ENCODE measurements at places on chromosomes 7 and 10.

- no peak for DNase-seq
Observed at GRCh38 chr10:89242345-89242684, 9.3 kb downstream of the LIPA start.

- no peak for DNase-seq
Observed at GRCh38 chr7:91306266-91306665, 42.0 kb downstream of the FZD1 start.

GRCh38 chr7:128106821-128107220 is 75.6 kb upstream of the LRRC4 start:
- DNase-seq = no peak

- DNase-seq = no peak
Observed at GRCh38 chr7:127799535-127800305, 147.7 kb downstream of the SND1 start.

- no peak for DNase-seq
Observed at GRCh38 chr10:37957841-37958240, 18.6 kb downstream of the ZNF25 start.

DNA sequence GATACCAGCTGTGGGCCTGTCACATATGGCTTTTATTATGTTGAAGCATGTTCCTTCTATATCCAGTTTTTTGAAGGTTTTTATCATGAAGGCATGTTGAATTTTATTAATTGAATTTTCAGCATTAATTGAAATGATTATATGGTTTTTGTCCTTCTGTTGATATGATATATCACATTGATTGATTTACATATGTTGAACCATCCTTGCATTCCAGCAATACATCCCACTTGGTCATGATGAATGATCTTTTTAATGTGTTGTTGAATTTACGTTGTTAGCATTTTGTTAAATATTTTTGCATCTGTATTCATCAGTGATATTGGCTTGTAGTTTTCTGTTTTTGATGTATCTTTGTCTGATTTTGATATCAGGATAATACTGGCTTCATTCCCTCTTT is 21.2 kb downstream of the PRSS37 start:
- DNase-seq = no peak

- no peak for DNase-seq
Observed at GRCh38 chr7:30476459-30477145, 2.0 kb downstream of the NOD1 start.

DNA sequence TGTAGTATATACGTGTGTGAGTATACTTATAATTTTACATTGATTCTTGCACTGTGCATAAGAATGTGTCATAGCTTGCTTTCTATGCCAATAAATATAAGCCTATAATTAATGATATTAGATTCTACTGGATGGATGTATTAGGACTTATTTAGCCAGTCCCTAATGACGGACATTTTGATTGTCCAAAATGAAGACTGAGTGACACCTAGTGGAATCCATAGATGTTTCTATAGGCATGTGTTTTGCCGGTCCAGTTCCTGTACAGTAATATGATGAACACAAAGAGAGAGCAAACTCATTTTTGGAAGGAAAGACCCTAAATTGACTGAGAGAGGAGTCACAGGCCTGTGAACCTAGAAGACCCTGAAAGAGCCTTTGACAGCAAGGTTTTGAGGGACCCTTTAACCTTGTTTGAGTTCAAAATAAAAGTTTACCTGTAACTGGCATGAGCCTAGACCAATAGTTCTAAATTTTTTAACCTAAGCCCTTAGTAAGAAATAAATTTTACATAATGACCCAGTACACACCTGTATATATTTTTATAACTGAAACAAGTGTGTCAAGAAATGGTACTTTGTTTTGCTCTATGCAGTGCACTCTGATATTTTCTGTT is 42.4 kb upstream of the AGBL3 start:
- DNase-seq = no peak
